ENCODE measurements at places on chromosomes 16 and 17. TPM values are rescaled to one million over a fixed set of nuclear protein-coding genes. Genes with fewer than 3 reads are reported as not detected.

DNA sequence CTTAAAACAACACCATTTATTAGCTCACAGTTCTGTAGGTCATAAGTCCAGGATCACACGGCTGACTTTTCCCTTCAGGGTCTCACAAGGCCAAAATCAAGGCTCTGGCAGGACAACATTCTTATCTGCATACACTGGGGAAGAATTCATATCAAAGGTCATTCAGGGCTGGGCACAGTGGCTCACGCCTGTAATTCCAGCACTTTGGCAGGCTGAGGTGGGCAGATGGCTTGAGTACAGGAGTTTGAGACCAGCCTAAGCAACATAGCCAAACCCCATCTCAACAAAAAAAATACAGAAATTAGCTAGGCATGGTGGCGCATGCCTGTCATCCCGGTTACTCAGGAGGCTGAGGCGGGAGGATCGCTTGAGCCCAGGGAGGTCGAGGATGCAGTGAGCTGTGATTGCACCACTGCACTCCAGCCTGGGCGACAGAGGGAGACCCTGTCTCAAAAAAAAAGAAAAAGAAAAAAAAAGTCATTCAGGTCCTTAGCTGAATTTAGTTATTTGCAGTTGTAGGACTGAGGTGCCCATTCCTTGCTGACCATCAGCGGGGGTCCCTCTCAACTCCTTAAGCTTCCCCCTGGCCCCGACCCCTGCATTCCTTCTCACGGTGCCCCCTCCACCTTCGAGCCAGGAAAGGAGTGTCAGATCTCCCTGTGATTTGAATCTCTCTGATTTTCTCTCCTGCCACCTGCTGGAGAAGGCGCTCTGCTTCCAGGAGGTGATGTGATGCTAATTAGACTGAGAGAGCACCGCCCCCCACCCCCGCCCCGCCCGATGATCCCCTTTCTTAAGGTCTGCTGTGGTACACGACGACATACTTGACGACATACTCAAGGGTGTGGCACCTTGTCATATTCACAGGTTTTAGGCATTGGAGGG, 91.8 kb upstream of the CLEC18A start:
- no peak for DNase-seq

GRCh38 chr16:89843409-89844350, 15.4 kb downstream of the SPIRE2 start:
- no peak for DNase-seq

- DNase-seq = no peak
These were observed 87.3 kb upstream of the RPL38 start for GRCh38 chr17:74116087-74116717.

GRCh38 chr16:25006504-25007056, 8.6 kb downstream of the ARHGAP17 start:
- peak; percentile 84 for DNase-seq

DNA sequence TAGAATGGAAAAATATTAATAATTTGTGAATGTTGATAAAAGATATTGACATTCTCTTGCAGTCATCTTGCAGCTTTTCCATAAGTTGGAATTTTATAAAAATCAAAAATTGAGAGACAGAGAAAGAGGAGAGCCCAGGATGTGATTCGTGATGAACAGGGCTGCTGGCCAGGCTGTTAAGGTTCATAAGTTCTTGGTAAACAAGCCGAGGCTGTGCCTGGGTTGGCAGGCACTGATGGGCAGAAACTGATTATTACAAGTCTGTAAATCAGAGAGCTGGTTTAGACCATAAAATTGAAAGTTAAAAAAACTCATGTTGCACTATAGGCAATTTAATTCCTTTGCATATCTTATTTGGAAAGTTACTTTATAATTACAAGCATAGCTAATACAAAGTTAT, 533.7 kb downstream of the HAPSTR1 start:
- no peak for DNase-seq

GRCh38 chr17:74699236-74699635, 13.5 kb downstream of the CD300LF start:
- DNase-seq = no peak

- DNase-seq = no peak
These were observed 75.4 kb upstream of the CHMP6 start for GRCh38 chr17:80916246-80916645.

- peak; percentile 62 for DNase-seq
These were observed 154.4 kb downstream of the FOXL1 start for GRCh38 chr16:86732621-86733295.

- DNase-seq = no peak
These were observed 4.8 kb downstream of the SLC6A4 start for GRCh38 chr17:30230596-30231125.

GRCh38 chr17:14203388-14203787, 33.3 kb downstream of the CDRT15 start:
- DNase-seq = no peak

- DNase-seq = no peak
These were observed 47.0 kb upstream of the GSG1L start for GRCh38 chr16:28110479-28110878.

DNA sequence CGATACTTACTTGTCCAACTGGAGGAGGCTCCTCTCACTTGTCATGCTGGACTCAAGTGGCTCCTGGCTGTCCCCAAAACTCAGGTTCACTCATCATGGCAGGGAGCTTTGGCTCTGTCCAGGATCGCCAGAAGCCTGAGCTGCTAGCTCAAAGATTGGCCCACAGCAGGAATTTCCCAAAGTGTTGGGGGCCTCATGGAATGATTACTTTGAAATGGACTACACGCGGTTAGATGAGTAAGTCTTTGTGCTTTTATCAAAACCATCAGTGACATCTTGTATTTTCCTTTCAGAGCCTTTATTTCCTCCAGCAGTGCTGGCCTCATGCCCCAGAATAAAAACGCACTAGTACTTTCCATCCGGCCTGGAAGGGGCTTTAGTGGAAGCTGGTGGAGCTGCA, 29.2 kb upstream of the PHB1 start:
- peak; percentile 82 for DNase-seq

- no peak for DNase-seq
These were observed 28.0 kb downstream of the OR1D5 start for GRCh38 chr17:3035256-3035967.

DNA sequence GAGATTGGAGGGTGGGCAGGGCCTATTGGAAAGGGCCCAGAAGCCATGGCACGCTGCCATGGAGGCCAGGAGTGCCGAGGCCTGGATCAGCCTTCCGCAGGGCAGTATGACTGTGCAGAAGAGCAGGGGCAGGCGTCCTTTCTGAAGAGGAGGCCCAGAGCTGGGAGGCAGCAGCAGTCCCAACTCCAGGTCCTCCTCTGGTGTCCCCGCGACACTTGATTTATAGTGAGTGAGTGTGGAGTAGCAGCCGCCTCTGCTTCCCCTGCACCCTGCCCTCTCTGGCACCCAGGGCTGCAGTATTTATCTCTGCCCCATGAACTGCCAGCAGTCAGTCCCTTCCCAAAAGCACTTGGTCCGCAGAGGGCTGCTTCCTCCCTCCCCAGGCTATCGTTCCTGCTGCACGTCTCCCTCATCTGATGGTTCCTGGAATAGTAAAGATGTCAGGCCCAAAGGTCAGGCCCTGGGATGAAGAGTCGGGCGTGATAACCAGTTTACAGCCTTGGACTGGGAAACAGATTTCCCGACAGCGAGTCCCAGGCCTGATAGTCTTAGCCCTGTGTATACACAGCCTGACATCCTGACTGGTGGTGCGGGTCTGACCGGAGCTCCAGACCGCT, 32.9 kb downstream of the PGS1 start:
- DNase-seq = no peak

DNA sequence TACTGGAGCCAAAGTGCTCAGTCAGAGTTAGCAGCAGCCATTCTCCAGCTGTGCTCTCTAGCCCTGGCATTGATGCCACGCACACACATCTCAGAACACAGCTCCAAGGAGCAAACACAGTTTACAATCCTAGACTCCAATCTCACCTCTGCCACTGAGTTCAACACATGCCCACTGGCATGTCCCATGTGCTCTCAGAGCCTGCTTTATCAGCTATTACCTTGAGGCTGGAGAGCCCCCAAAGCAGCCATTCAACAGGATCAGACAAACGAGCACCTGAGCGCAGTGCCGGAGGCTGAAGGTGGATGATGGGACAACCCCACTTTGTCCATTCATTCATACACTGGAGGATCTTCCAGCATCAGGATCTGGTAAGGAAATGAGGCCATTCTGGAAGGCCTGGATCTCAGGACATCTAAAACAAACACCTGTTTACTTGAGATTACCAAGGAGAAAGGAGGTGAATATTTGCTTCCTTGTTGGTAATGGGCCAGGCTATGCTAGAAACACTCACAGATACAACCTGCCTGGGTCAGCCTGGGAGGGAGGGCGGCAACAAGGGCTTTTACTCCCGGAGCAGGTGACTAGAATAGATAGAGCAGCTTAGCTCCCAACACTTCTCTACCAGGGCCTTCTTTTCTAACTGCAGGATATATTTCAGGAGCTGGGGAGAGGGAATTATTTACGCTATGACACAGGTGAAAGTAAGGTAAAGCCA, 25.4 kb downstream of the RANBP10 start:
- no peak for DNase-seq

DNA sequence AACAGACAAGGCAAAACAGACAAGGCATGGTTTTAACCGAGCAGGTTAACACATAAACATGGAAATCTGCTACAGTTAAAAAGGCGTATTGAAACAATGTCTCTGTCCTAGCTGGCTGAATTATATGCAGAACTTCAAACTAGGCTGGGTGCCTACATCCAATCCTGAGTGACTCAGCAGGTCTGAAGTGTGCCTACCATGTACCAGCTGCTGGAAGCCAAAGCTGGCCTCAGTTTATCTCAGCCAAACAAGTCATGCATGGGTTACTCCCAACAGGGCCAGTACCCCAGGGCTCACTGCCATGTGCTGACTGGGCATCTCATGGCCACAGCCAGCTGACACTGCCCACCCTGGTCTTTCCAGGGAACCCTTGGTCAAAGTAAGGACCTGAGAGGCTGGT, 4.0 kb downstream of the C1QBP start:
- no peak for DNase-seq

DNA sequence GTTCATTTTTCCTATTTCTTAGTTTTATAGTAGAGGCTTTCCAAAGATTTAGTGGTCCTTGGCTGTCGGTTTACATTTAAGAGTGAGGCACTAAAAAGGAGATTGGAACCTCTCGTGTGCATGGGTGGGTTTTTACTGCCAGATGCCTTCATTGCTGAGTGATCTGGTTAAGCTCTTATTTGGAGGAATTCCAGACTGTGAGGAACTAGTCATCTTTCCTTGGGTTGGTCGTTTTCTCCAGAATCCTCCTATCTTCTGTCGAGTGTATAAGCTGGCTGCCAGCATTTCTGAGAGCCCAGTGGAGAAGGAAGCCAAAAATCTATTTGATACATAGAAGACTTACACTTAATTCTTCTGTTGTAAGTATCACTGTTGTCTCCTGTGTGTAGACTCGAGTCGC, 22.6 kb downstream of the IST1 start:
- peak; percentile 22 for DNase-seq

- no peak for DNase-seq
These were observed 1.3 kb downstream of the RNF157 start for GRCh38 chr17:76238847-76239537.

DNA sequence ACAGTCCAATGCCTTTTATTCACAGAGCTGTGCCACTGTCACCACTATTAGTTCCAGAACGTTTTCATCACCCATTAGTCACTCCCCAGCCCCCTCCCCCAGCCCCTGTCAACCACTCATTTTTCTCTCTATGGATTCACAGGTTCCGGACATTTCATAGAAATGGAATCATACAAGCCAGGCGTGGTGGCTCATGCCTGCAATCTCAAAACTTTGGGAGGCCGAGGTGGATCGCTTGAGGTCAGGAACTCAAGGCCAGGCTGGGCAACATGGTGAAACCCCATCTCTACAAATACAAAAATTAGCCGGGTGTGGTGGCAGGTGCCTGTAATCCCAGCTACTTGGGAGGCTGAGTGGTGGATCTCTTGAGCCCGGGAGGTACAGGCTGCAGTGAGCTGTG, 759 bp upstream of the PAM16 start:
- DNase-seq = no peak

DNA sequence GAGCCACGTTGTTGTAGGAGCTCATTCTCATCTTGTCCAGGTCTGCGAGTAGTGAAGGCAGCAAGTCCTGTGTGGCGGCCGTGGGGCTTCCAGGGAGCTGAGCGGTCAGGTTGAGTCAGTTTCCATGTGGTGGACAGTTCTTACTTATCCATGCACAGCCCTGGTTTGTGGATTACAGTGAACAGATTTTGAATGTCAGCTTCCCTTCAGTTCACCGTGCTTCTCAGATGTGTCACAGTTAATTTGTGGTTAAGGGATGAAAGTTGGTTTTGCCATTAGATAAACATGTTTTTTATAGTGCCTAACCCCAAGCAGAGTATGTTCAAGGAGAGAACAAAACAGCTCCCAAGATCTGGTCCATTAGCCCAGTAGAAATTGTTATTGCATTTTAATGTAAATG, 103.1 kb downstream of the RPTOR start:
- peak; percentile 95 for DNase-seq

Gene NXPH3
- not detected for total RNA-seq

Gene RMI2
- total RNA-seq = 33.4 TPM

Gene PABPN1L
- not detected for total RNA-seq

Gene SLC43A2
- total RNA-seq = 2.5 TPM

Gene SSH2
- 9.2 TPM for total RNA-seq

Gene RPGRIP1L
- 15.9 TPM for total RNA-seq

Gene RAD51C
- 53.3 TPM for total RNA-seq

Gene CNTD1
- total RNA-seq = 1.1 TPM

Gene TVP23A
- total RNA-seq = not detected

Gene EVPLL
- not detected for total RNA-seq

Gene KRT33B
- total RNA-seq = 0.24 TPM

All from RPMI7951 (cell line).